Activated naive CD4-positive, alpha-beta T cell treated with anti-CD3 and anti-CD28 coated beads, Interleukin-2, amount 50 U/mL, for 16 hours (primary cell): ENCODE measurements at places on chromosomes 5 and 9.

DNA sequence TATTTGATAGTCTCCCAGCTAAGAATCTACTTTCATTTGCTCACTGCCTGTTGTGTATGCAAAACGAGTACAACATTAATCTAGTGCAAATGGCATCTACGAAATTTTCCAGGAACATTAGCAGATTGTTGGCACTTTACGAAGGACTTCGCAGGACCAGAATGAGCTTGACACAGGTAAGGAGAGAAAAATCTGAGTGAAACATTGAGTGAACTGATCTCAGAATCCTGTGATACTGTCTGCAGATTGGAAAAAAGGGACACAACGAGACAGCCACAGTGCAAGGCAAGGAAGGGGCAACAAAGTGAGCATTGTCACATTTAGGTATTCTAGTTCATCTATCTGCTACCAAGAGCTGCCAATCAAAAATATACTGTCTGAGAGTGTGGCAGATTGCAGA, 350.5 kb downstream of the ZNF608 start:
- no peak for DNase-seq

DNA sequence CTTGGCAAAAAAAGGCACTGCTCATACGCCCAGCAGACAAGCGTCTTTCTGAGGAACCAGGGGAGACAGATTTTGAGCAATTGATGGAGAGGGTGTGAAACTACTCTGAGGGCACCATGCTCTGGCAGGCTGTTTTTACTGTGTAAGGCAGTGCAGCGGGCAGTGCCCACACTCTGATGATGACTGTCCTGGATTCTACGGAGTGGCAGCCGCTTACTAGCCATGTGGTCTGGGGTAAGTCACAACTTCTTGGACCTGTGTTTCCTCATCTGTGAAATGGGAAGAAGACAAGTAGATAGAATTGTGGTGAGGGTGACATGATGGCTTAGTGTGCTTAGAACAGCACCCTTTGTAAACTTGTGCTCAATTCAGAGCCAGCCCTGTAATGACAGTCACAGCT, 38.8 kb downstream of the FABP6 start:
- DNase-seq: no peak

GRCh38 chr9:87238545-87238944, 259.1 kb upstream of the DAPK1 start:
- DNase-seq: no peak

DNA sequence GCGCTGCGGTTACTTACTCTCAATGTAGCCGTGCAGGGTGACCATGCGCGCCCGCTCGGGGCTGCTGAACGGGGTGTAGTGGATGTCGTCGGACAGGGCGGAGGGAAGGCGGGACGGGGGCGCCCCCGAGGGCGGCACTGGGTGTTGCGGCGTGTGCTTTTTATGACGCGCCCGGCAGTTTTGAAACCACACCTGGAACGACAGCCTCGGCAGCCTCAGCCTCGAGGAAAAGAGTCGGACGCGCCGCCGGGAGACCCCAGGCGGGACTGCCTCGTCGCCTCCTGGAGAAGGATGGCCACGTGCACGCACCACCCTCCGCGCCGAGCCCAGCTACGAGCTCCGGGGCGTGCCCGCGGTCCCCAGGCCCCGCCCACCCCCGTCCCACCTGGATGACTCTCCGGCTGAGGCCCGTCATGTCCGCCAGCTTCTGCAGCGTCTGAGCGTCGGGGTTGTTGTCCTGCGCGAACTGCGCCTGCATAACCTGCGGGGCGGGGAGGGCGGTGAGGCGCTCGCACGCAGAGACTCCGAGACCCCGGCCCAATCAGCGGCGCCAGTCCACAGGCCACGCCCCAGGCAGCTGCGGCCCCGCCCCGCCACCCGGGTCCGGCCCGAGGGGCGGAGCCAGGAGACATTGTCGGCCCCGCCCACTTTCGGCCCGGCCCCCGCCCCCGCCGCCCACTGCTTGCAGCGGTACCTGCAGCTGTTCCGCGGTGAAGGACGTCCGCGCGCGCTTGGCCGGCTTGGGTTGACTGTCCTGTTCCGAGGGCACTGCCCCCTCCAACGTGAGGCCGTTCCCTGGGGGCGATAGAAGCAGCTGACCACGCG, 15.0 kb downstream of the LHX6 start:
- peak; percentile 60 for DNase-seq

DNA sequence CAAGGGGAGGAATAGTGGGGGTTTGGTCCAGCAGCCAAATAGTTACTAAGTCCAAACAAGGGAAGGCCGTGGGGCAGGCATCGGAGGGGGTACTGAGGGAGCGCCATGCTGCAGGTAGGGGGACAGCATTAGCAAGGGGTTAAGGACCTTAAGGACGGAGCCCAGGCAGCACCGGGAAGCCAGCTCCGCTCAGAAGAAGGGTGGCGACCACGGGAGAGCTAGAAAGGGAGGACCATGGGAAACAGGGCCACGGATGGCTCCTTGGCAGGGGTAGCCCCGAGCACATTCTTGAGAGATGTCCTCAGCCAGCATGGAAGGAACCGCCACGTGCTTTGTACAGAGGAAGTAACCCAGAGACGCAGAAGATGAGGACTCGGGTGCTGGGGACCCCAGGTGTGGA, 76.2 kb upstream of the STXBP1 start:
- DNase-seq: no peak

- no peak for DNase-seq
Observed at GRCh38 chr5:158484150-158484549, 615.6 kb downstream of the EBF1 start.

GRCh38 chr5:21919414-21920022, 933.6 kb downstream of the CDH12 start:
- DNase-seq: no peak

DNA sequence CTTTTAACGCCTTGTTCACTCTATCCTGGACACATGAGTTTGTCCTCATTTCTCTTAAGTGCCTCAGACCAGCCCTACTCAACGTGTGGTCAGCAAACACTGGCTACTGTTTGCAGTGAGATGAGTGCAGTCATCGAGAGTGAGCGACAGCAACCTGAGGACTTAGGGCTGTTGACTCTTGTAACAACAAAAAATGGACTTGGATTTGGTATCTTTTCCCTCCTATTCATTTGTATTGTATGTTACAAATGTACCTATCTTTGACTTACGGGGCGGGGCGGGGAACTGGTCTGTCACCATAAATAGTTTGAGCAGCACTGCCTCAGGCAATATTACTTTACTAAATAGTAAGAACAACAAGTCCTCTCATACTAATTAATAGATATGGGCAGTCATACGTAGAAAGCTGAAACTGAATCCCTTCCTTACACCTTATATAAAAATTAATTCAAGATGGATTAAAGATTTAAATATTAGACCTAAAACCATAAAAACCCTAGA, 84.1 kb downstream of the TLE1 start:
- DNase-seq: no peak

DNA sequence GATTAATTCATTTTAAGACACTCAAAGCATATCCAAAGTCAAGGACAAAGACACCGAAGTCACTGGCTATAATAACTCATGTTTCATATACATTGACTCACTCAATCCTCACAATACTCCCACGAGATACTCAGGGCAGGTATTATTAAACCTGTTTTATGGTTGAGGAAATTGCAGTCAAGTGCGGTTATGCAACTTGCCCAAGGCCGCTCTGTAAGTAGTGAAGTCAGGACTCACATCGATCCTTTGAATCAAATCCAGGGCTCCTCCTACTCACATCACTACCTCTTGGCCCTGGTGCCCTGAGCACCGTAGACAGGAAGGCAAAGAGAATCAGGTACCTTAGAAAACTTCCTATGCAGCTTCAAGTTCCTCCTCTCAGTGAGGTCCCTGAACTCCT, 87.8 kb upstream of the APC start:
- no peak for DNase-seq

DNA sequence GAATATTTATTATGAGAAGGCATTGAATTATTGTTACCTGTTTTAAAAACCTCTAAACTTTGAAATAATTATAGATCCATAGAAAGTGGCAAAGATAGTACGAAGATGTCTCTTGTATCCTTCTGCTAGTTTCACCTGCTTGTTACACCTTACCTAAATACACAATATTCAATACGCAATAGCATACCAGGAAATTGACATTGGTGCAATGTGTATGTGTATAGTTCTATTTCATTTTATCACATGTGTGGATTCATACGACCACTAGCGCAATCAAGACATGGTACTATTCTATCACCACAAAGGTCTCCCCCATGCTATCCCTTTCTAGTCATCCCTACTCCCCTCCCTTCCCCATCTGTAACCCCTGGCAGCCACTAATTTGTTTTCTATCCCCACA, 8.5 kb upstream of the OR2S2 start:
- DNase-seq: no peak

- peak; percentile 51 for DNase-seq
Observed at GRCh38 chr5:77645158-77645994, 6.9 kb upstream of the OTP start.

GRCh38 chr5:128984480-128984879, 19.2 kb downstream of the SLC27A6 start:
- no peak for DNase-seq

- DNase-seq: no peak
Observed at GRCh38 chr5:19886123-19886917, 101.7 kb downstream of the CDH18 start.

GRCh38 chr9:114696814-114697544, 15.0 kb upstream of the TEX48 start:
- peak; percentile 54 for DNase-seq

DNA sequence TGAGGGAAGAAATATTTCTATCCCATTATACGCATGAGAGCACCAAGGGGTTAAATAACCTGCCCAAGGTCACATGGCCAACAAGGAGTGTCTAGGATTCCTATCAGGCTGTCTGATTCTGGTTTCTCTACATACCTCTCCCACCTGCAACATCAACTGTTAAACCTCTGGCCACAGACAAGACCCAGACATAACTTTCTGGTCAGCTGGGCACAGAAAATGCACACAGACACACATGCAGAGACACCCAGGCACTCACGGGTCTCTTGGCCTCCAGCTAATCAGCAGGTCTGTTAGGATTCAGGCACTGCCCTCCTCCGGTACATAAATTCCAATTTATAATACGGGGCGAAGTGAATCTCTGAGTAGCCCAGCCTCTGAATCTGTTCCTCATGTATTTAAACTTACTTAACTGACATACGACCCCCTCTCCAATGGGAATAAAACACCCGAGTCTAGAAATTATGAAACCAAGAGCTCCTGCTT, 1.5 kb downstream of the SEPTIN8 start:
- no peak for DNase-seq

GRCh38 chr5:38528162-38528703, 28.2 kb downstream of the LIFR start:
- DNase-seq: no peak

DNA sequence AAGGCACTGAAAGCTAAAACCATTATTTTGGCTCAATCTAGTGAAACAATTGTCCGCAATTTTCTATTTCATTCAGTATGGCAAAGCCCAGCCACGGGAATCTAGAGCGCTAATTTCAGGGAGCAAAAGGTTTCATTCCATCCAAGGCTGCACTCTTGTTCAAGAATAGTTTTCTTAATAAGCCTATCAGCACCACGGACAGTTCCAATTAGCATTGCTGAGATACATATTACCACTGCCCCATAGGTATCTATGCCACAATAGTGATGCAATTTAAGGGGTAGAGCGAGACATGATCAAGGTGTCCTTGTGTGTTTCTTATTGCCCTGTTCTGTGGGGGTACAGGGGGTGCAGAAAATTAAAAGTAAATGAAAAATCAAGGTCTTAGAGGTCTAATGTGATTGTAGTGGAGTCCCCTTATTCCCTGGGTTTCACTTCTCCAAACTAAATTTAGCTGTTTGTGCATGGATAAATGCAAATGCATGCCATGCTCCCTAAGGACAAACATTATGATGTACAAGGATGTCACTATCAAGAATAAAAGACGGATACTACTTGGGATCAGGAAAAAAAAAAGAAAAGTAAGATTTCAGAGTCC, 45.5 kb downstream of the SPOCK1 start:
- no peak for DNase-seq

- DNase-seq: no peak
Observed at GRCh38 chr9:113577525-113578261, 114.2 kb downstream of the RGS3 start.

GRCh38 chr5:150694612-150695011, 6.2 kb downstream of the RBM22 start:
- no peak for DNase-seq

DNA sequence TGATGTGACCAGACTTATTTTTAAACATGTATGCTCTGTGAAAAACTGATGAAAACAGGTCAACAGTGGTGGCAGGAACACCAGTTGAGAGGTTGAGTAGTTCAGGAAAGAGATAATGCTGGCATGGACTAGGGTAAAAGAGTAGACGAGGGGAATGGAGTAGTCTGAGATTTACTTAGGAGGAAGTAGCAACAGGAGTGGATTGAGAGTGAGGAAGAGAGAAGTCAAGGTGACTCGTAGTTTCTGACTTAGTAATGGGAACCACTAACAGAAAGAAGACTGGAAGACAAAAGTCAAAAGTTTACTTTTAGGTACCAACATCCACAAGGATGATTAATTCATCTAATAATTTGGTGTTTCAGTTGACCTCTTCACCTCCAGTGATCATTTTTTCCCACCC, 3.6 kb downstream of the SRA1 start:
- DNase-seq: no peak

- no peak for DNase-seq
Observed at GRCh38 chr5:97728920-97729319, 545.9 kb upstream of the RIOK2 start.

DNA sequence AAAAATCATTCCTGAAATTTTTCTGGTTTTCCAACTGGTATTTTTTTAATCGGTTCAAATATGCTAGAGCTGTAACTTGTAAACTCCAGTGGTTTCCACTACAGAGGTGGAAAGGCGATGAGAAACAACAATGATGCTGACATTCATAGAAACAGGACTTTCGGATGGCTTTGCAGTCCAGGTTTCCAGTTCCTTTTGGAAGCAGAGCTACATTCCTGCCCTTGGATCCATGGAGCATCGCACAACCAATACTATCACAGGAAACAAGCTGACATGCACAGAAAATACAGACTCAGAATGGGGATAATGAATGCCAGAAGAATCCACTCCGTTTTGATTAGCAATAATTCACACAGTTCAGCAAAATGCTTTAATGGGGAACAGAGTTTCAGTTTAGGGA, 140.0 kb downstream of the EPB41L4A start:
- DNase-seq: no peak

DNA sequence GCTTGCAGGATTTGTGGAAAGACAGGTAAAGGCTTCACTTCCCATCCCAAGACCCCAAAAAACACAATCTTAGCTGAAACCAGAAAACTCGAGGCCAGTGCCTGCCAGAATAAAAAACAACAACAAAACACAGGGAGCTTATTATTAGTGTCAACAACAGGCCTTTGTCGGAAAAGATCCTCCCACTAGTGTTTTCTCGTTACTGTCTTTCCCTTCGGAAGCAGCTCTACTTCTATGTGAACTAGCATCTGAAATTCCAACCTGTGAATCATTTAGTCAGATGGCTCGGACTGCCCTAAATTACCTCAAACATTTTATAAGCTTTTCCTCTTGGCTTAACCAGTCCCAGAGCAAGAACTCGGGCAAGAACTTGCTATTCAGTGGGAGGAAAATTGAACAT, 122.2 kb upstream of the GNA14 start:
- no peak for DNase-seq

DNA sequence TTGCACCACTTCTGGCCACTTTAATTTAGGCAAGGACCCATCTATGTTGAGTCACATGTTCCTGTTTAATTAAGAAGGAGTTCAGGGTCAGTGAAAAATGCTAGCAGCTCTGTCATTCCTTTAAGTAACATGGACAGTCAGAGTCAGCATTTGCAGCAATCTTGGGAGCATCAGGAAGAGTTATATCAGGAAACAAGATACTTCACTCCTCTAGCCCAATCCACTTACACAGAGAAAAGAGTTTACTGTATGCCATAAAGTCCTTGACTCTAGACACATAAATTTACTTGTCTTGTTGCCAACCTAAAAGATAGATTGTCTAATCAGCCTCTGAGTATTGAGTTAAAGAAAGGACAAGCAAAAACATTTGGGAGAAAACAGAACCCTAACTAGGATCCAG, 266.7 kb downstream of the PJA2 start:
- no peak for DNase-seq
